Hematopoietic multipotent progenitor cell treated with erythropoietin and hydrocortisone succinate and interleukin-3 and kit ligand, for 6 days (in vitro differentiated cells): ENCODE measurements at places on chromosomes 11 and 22.

- no peak for DNase-seq
Measured at GRCh38 chr11:83409891-83410290, 123.7 kb upstream of the CCDC90B start.

- DNase-seq, result no peak
Measured at GRCh38 chr11:70504246-70505020, 106.1 kb downstream of the CTTN start.

GRCh38 chr22:26054841-26055605, 114.2 kb upstream of the SEZ6L start:
- no peak for DNase-seq

DNA sequence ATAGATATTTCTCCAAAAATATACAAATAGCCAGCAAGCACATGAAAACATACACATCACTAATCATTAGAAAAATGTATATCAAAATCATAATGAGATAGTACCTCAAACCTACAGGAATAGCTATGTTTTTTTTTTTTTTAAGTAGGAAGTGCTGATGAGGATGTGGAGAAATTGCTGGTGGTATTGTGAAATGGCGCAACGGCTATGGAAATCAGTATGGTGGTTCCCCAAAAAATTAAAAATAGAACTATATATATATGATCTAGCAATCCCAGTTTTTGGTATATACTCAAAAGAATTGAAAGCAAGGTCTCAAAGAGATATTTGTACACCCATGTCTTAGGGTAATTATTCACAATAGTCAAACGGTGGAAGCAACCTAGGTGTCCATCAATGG, 46.0 kb upstream of the HIPK3 start:
- DNase-seq, result peak; percentile 16

- DNase-seq, result no peak
Measured at GRCh38 chr11:3712274-3712673, 41.1 kb upstream of the CHRNA10 start.

GRCh38 chr11:46917762-46918082, 628 bp downstream of the LRP4 start:
- DNase-seq, result no peak

DNA sequence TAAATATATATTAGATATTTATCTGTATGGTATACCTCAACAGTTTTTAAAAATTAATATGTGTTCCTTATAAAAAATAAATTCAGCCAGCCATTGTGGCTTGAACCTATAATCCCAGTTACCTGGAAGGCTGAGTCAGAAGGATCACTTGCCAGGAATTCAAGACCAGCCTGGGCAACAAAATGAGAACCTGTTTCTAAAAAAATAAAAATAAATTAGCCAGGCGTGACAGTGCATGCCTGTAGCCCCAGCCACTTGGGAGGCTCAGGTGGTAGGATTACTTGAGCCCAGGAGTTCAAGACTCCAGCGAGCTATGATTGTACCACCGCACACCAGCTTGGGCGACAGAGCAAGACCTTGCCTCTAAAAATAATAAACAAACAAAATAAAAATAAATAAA, 54.9 kb downstream of the PHF21A start:
- DNase-seq, result no peak

DNA sequence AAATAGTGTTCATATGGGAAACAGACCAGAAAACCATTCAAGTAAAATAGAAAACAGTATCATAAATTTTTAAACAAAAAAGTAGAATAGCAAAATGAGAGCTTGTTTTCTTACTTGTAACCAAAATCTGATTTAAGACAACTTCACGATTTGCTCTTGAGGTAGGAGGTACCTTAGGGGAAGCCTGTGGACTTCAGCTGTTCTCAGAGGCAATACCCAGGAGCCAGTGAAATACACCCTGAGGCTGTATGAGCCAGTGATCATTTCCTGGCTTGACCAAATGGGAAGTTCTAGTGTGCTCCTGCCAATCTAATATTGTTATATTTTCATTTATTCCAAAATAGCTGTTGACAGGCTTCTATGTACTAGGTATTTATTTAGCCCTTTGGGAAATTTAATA, 104.8 kb downstream of the ARHGAP42 start:
- no peak for DNase-seq

DNA sequence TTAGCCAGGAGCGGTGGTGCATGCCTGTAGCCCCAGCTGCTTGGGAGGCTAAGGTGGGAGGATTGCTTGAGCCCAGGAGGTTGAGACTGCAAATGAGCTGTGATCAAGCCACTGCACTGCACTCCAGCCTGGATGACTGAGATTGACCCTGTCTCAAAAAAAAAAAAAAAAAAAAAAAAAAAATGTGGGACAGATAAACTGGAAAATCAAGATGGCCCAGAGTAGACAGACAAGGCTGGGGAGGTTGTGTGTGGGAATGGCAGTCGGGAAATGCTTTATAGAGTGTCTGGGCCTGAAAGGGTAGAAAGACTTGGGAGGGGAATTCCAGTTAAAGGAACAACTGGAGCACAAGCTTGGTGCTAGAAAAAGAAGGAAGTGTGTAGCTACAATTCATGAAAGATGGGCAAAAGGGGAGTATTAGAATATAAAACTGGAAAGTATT, 18.2 kb upstream of the WDR74 start:
- no peak for DNase-seq
